Stimulated activated CD4-positive, alpha-beta T cell treated with anti-CD3 and anti-CD28 coated beads, Interleukin-1b, Interleukin-23, amount 100 ng/mL, for 24 hours (primary cell): ENCODE measurements at places on chromosomes 7 and 10.

DNA sequence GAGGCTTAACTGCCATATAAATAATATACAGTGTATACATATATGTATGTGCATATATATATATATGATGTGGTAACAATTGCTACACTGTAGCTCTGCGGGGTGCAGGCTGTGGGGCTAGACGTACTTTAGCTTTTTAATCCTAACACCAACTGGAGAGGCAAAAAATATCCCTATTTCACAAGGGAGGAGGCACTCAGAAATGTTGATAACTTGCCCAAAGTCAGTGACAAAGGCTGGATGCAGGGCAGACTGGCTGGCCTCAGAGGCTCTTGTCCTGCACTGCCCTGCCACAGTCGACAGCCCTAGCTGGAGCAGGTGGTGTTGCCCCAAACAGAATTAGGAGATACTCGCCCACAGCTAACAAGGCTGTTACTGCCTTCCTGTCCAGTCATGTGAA is 1.5 kb upstream of the RELN start:
- DNase-seq = no peak

- no peak for DNase-seq
Measured at GRCh38 chr7:142194201-142194600, 63.7 kb downstream of the PRSS58 start.

DNA sequence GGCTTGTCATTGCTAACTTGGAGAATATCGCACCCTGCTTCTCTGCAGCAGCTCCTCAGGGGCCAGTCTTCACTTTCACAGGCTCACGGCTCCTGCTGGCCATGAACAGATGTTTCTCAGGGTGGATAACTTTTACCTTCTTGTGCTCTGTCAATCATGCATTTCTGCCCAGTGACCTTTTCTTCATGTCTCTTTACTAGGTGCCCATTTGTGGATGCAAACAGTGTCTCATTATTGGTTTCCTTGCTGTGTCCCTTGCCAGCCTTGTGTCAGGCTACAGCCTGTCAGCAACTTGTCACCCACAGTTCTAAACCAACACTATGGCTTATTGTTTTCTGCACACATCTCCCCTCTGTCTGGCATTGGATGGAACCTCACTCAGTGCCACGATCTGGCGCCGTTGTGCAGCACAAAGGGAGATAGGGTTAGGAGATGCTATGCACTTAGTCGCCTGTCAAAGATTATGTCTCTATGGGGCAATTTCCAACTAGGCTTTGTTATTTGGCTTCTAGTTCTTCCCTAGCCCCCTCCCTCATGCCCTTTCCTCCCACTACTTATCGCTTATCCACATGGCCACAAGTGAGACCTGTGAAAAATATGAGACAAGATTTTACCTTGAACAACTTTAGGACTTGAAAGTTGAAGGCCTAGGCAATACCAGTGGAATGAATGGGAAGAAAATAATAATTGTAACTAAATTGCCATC is 45.7 kb upstream of the NXPH1 start:
- DNase-seq = no peak

- DNase-seq = no peak
Measured at GRCh38 chr10:17088118-17088806, 41.3 kb downstream of the CUBN start.

DNA sequence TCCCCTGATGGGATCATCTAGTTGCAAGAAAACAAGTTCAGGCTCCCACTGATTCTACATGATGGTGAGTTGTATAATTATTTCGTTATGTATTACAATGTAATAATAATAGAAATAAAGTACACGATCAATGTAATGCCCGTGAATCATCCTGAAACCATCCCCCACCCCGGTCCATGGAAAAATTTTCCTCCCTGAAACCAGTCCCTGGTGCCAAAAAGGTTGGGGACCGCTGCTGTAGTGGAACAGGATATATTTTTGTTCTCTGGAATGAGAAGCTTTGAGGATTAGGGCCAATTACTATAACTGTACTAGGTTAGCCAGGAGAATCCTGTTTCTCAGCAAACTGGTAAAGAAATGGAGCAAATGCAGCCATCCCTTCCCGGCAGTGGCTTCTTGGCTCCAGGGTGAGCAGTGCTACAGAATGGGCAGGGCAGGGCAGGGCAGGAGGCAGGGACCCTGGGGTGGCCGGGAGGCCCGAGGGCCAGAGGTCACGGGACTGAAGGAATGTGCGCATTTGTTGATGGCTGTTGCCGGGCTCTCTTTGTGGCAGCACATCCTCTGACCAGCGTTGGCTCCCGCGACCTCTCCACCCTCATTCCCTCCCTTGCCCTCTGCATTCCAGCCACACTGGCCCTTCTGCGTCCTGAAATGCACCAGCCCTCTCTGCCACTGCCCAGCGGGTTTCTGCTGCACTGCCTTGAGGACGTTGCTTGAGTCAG is 162.3 kb upstream of the NPS start:
- DNase-seq = no peak

GRCh38 chr10:26029858-26030257 is 95.8 kb downstream of the MYO3A start:
- no peak for DNase-seq

- DNase-seq = no peak
Measured at GRCh38 chr7:99357701-99358490, 16.6 kb upstream of the ARPC1B start.

DNA sequence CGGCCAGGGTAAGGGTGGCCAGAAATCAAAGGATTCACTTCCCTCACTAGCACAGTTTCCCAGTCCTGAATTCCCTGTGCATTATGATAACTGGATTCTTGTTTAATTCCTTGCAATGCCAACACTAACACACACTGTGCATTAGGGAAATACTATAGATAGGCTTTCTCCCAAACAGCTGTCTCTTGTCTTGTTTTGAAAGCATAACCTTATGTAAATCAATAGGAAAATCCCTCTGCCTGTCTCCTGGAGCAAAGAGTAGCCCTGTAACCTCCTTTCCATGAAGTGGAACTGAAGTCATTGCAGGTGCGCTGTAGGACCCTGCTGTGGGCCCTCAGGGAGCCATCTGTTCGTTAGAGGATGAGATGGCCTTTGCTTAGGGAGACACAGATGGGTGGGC is 82.8 kb upstream of the FAM171A1 start:
- DNase-seq = no peak

- no peak for DNase-seq
Measured at GRCh38 chr10:124000792-124001201, 92.6 kb downstream of the CHST15 start.

DNA sequence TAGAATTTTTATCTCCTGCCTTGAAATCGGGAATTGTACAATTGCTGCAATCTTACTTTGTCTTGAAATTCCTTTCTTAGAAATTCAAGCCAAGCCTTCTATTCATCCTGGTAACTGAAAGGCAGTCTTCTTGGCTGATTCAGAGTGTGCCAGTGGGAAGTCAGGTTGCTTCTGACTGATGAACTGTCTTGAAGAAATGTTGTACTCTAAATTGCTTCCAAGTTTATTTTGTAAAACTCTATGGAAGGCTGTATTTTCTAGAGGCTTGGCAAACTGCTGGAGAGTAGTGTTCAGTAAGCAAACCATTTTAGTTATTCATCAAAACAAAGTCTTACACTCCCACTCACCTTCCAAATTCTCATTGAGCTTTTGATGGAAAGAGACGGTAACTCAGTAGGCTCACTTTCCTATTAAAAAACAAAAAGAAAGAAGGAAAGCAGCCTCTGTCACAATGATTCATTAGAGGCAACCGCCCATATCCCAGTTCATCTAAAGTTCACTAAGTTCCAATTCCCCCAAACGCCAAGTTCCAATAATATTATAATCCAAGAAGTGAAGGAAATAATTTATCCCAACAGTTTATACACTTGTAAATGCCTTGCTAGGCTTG is 187.9 kb upstream of the MALRD1 start:
- DNase-seq = no peak

DNA sequence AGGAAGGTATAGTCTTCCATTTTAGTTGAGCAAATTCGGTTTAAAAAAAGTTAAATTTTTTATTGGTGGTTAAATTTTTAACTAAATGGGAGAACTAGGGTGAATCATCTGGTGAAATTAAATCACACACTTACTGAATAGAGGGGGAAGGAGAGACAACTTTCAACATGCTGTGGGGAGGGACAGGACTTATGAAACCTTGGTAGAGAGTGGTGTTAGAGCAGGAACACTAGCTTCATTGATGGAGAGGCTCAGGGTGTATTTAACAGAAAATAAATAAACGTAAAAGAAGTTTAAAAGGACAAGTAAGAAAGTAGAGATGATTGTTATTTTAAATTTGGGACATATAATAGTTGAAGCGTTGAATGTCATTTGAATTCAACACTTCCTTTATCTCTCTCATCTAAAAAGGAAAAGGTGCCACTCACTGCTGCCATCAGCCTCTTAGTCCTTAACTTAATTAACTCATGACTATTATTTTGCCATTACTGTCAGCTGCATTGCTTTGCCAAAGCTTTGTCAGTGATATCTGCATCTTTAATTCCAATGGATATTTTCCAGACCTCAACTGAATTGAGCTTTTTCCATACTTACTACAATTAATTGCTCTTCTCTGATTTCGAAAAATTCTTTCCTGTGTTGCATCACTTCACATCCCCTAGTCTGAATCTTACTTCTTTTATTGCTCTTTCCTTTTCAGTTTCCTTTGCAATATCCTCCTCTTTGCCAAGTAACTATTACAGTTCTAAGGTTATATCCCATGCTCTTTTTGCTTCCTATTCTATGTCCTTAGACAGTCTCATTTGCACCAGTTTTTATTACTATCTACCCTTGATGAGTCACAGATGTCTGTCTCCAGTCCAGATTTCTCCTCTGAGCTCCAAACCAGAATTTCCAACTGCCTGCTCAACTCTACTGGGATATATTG is 71.7 kb downstream of the GNAT3 start:
- DNase-seq = no peak

DNA sequence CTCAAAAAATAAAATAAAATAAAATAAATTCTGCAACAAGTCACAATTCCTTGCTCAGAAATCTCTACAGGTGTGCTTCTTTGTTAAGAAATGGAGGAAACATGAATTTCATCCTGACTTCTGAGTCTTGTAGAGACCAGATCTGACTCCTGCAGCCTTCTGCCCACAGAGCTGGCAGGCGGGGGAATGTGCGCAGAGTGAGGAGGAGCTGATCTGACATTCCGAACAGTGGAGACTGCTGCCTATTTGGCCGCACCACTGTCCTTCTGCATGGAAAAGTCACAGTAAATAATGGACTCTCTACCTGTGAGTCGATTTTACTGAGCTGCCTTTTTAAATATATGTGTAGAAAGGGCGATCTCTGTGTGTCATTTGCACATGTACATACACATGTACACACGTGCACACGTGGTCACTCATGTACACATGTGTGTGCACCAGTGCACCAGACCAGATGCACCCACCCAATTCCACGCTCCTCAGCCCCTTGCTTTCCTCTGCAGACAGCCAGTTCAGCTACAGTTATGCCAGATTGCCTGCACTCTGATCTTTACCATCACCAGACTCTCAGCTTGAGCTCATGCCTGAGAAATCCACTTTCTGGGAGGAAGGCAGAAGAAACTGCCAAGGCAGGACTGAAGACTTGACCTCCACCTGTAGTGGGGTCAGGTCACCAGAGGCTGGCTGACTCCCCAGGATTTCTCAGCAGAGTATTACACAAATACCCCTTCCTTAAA is 54.9 kb downstream of the IKZF1 start:
- no peak for DNase-seq

DNA sequence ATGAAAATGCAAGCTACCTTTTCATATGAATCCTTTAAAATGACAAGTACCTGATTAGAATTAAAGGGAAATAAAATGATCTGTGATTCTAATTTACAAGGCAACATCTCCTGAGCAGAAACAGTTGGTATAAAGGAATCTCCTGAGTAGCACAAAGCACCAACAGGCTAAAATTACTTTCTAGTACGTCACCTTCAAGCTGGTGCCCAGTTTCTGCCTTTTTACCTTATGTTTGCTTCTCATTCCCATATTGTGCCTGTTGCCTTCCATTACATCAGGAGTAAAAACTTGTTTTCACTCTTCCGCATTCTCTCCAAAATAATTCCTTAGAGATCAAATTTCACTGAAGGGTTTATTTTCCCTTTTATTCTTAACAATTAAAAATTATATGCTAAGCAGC is 587.1 kb upstream of the KCND2 start:
- no peak for DNase-seq

DNA sequence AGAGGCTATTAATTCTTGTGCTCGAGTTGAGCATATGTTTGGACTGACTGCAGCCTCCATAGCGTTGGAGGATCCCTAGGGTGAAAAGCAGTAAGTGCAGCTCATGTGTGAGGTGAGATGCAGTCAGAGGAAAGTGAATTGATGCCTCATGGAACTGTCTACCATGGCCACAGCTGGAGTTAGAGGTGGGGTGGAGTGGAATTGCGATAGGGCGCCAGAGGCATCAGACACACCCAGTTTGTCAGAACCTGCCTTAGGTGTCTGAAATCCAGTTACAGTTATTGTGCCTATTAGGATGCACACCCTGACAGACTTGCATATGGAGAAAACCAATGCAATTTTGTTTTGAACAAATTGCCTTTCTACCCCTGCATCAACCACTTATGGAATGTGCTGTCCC is 39.4 kb downstream of the ERLIN1 start:
- DNase-seq = no peak

DNA sequence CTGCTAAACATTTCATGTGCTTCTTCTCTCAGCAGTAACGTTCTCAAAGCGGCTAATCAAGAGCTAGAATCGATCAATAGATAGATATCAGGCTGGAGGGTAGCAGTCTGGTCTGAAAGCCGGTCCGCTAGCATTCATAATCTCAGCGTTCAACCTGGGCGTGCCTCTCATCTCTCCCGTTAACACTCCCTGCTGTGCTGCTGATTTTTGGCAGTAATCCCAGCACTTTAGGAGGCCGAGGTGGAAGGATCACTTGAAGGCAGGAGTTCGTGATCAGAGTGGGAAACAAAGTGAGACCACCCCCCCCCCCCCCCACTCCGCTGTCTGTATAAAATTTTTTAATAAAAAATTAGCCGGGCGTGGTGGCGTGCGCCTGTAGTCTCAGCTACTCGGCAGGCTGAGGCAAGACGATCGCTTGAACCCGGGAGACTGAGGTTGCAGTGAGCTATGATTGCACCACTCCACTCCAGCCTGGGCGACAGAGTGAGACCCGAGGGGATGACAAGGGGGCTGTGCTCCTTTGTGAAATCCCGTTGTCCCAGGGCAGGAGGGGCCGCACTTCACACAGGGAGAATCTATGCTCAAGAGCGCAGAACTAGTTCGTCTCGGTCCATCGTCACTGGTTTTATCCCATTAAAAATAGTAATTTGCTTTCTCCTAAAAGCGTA is 624 bp upstream of the CEP55 start:
- no peak for DNase-seq

- no peak for DNase-seq
Measured at GRCh38 chr7:122896509-122896908, 10.2 kb upstream of the CADPS2 start.

- no peak for DNase-seq
Measured at GRCh38 chr10:32411797-32412498, 34.0 kb upstream of the CCDC7 start.
